ENCODE measurements at places on chromosomes 11 and 22. TPM values are rescaled to one million over a fixed set of nuclear protein-coding genes. Genes with fewer than 3 reads are reported as not detected.
A peak's percentile ranks its signal among the peaks of the same experiment; 100 is the strongest.

The FLRT1 gene
- not detected for total RNA-seq

The MCAM gene
- total RNA-seq: 8.2 TPM

The GSTT2B gene
- 0.41 TPM for total RNA-seq

The TRIM49 gene
- total RNA-seq: not detected

The JAM3 gene
- total RNA-seq: 26.2 TPM

The LRFN4 gene
- total RNA-seq: 43.7 TPM

The TH gene
- not detected for total RNA-seq

DNA sequence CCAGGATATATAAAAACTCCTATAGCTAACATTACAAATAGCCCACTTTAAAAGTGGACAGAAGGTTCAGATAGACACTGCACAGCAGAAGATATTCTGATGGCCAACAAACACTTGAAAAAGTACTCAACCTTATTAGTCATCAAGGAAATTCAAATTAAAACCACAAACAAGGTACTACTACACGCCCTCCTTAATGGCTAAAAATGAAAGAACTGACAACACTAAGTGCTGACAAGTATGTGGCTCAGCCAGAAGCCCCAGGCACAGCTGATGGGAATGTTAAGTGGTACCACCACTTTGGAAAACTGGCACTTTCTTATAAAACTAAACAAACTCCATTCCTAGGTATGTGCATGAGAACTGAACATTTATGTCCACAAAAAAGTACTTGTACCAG is 320.1 kb downstream of the TBC1D22A start:
- no peak overlapping the region for H3K27ac ChIP-seq
- peaks cover 26% of the 10 kb centered on the region for H3K36me3 ChIP-seq
- peak; percentile 87 for ATAC-seq
- no peak overlapping the region for H3K4me3 ChIP-seq

- no peak overlapping the region for H3K4me3 ChIP-seq
- peaks cover 25% of the 10 kb centered on the region for H3K36me3 ChIP-seq
- no peak overlapping the region for H3K27ac ChIP-seq
- H3K4me1 ChIP-seq: peaks cover 9% of the 10 kb centered on the region
- ATAC-seq: no peak
These were observed 18.4 kb downstream of the FAM118B start for GRCh38 chr11:126229858-126230540.

- peaks cover 31% of the 10 kb centered on the region for H3K36me3 ChIP-seq
- no peak overlapping the region for H3K4me3 ChIP-seq
- H3K27ac ChIP-seq: no peak overlapping the region
- H3K4me1 ChIP-seq: peaks cover 49% of the 10 kb centered on the region
These were observed 91.7 kb downstream of the TP53I11 start for GRCh38 chr11:44858796-44859527.

DNA sequence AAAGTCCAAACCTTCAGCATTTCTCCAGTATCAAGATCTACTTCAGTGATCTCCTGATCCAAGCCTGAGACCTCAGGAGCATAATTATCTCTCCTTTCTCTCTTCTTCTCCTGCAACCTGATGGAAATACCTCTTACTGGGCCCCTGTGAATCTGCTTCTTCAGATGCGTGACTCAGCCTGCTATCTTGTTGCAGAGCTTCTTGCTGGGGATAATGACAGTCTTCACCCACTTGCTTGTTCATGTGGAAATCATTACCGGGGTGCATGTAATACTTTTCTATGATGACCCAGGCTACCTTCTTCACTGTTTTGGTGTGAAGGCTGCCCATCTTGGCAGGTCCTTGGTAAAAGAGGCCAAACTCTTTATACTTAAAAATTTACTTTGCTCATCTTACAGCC is 140.0 kb upstream of the POU2AF2 start:
- no peak overlapping the region for H3K4me3 ChIP-seq
- H3K27ac ChIP-seq: no peak overlapping the region
- no peaks in the 10 kb centered on the region for H3K4me1 ChIP-seq
- H3K27me3 ChIP-seq: peaks cover 18% of the 10 kb centered on the region

GRCh38 chr11:19817870-19818269 is 105.2 kb downstream of the NAV2 start:
- H3K27ac ChIP-seq: no peak overlapping the region
- no peaks in the 10 kb centered on the region for H3K36me3 ChIP-seq
- peaks cover 17% of the 10 kb centered on the region for H3K27me3 ChIP-seq
- no peak overlapping the region for H3K4me3 ChIP-seq
- no peak for ATAC-seq

GRCh38 chr11:47160753-47161133 is 15.9 kb downstream of the ARFGAP2 start:
- no peak overlapping the region for H3K27ac ChIP-seq
- H3K27me3 ChIP-seq: no peaks in the 10 kb centered on the region
- peak; percentile 14 for ATAC-seq
- no peaks in the 10 kb centered on the region for H3K4me1 ChIP-seq

- ATAC-seq: no peak
- no peak overlapping the region for H3K27ac ChIP-seq
- H3K36me3 ChIP-seq: no peaks in the 10 kb centered on the region
- no peaks in the 10 kb centered on the region for H3K4me1 ChIP-seq
These were observed 232.2 kb downstream of the GUCY1A2 start for GRCh38 chr11:106785913-106786650.

- no peak for ATAC-seq
- no peaks in the 10 kb centered on the region for H3K27me3 ChIP-seq
These were observed 189.7 kb downstream of the GUCY1A2 start for GRCh38 chr11:106828576-106828975.

Data from activated T-helper 17 cell treated with anti-CD3 and anti-CD28 coated beads, Interleukin-2, amount 50 U/mL, for 72 hours (primary cell).